ENCODE measurements at places on chromosomes 2 and 18. TPM values are rescaled to one million over a fixed set of nuclear protein-coding genes. Genes with fewer than 3 reads are reported as not detected.

RNF125 gene
- 0.36 TPM for total RNA-seq

PHLPP1 gene
- total RNA-seq: 6.4 TPM

WNT10A gene
- total RNA-seq: 1.5 TPM

IL18R1 gene
- not detected for total RNA-seq

FBXO41 gene
- 2.9 TPM for total RNA-seq

CKAP2L gene
- 18.0 TPM for total RNA-seq

LRRTM4 gene
- 0.36 TPM for total RNA-seq

RFX8 gene
- total RNA-seq: not detected

SERPINB5 gene
- not detected for total RNA-seq

ZSWIM2 gene
- not detected for total RNA-seq

MARS2 gene
- total RNA-seq: 5.6 TPM

ITGA4 gene
- total RNA-seq: 23.5 TPM

LIMS2 gene
- total RNA-seq: 6.2 TPM

SCYGR4 gene
- total RNA-seq: not detected

HSPE1 gene
- total RNA-seq: 548 TPM

APCDD1 gene
- not detected for total RNA-seq

SPDYA gene
- not detected for total RNA-seq

ASXL3 gene
- not detected for total RNA-seq

PTPRM gene
- 26.4 TPM for total RNA-seq

SP9 gene
- total RNA-seq: 0.74 TPM

IDH1 gene
- 162 TPM for total RNA-seq

DPY30 gene
- 178 TPM for total RNA-seq

DPYSL5 gene
- total RNA-seq: 9.1 TPM

EFEMP1 gene
- 12.3 TPM for total RNA-seq

CYRIA gene
- total RNA-seq: 25.2 TPM

RMDN2 gene
- total RNA-seq: 11.3 TPM

MBP gene
- not detected for total RNA-seq

EML6 gene
- 0.67 TPM for total RNA-seq

ASIC4 gene
- total RNA-seq: 0.43 TPM

GREB1 gene
- total RNA-seq: 3.4 TPM

CCDC68 gene
- not detected for total RNA-seq

DSG2 gene
- 51.7 TPM for total RNA-seq

VIT gene
- 3.4 TPM for total RNA-seq

REEP1 gene
- 7.8 TPM for total RNA-seq

SOX11 gene
- 11.9 TPM for total RNA-seq

PSMA8 gene
- not detected for total RNA-seq
